ENCODE measurements at places on chromosomes 16 and 17. TPM values are rescaled to one million over a fixed set of nuclear protein-coding genes. Genes with fewer than 3 reads are reported as not detected.

DNA sequence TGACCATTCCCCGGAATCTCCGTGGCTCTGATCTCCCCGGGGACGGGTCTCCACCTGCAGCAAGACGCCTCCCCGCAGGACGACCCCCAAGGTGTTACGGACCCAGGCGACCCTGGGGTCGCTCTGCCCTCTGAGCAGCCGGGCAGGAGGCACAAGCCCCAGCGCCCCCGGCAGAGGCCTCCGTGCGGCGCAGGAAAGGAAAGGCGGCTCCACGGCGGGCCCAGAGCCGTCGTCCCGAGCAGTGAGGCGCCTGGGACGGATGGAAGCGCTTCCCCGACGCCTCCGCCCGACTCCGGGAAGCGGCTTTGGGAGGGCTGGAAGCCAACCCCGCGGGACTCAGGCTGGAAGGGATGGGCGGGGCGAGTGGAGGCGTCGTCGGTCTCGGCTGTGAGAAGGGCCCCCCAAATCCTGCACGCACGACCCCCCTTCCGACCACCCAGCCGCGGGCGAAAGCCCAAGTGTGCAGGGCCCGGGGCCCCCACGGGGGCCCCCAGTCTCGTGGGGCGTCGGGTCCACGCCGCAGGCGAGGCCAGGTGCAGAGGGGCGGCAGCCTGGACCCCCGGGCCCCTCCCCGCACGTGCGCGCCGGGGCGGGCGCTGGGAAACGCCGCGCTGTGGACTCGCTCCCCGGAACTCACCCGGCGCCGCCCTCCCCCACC is 32.7 kb upstream of the RPH3AL start:
- DNase-seq, result no peak

DNA sequence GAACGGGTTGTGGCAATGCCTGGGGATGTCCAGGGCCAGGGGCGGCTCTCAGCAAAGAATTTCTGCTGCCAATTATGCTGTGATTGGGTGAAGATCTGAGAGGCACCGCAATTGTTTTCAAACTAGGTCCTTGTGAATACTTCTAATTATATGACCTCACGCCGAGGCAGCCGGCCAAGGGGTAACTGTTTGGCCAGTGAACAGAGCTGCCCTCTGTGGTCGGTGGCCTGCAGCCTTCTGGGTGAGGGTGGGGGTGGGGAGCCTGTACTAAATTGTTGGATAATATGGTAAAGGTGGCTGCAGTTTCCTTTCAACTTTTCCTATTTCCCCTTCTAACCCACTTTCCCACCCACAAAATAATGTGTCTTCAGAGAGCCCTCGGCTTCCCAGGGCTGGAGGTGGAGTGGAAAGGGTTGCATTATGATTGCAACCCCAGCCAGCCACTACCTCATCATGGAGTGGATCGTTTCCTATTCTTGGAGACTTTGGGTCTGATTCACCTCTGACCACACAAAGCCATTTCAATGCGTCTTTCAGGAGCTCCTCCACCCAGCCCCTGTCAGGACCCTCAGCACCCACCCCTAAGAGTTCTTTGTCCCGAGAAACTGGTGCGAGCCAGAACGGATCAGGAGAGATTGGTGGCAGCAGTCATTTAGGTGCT is 2.0 kb upstream of the DNAI2 start:
- DNase-seq, result no peak

- DNase-seq, result no peak
Observed at GRCh38 chr17:76046064-76046463, 19.0 kb upstream of the EVPL start.

Gene CXCL16
- total RNA-seq, result 0.94 TPM

GRCh38 chr17:13337864-13338371 is 263.8 kb downstream of the HS3ST3A1 start:
- DNase-seq, result peak; percentile 9

Gene HOXB2
- 3.4 TPM for total RNA-seq

Gene HIGD1B
- total RNA-seq, result not detected

Data from activated CD4-positive, alpha-beta T cell treated with anti-CD3 and anti-CD28 coated beads, Interleukin-2, amount 10 ng/mL, durations not matched to agents 7 days and 5 days (primary cell).